Keratinocyte (primary cell): ENCODE measurements at places on chromosomes 1 and 21.

- no peak for DNase-seq
These were observed 5.9 kb upstream of the BRWD1 start for GRCh38 chr21:39319251-39319756.

DNA sequence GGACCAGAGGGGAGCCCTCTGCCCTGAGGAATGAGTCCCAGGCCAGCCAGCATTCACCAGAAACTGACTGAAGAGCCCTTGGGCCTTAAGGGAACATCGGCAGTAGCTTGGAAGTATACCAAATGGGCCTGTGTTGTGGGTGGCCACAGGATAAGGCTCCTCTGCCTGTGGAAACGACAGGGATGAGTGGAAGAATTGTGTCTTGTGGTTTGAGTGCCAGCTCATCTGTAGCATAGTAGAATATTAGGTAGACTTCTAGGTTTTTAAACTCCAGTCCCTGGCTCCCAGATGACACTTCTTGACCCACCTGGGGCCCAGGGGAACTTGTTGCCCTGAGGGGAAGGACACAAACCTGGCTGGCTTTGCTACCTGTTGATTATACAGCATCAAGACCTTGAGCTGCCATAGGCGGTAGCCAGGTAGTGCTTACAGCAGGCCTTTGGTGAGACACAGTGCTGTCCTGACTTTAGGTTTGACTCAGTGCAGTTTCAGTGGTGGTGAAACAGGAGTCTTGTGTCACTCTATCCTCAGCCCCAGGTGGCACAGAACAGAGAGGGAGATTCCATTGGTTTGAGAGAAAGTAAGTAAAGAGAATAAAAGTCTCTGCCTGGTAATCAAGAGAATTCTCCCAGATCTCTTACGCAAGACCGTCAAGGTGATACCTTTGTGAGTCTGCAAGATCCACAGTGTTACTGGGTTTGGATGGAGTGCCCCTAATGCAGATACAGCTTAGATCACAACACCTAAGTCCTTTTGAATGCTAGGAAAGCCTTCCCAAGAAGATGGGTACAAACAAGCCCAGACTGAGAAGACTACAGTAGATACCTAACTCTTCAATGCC is 50.2 kb downstream of the RABGAP1L start:
- no peak for DNase-seq

GRCh38 chr1:243549791-243550190 is 293.9 kb downstream of the SDCCAG8 start:
- DNase-seq: no peak

DNA sequence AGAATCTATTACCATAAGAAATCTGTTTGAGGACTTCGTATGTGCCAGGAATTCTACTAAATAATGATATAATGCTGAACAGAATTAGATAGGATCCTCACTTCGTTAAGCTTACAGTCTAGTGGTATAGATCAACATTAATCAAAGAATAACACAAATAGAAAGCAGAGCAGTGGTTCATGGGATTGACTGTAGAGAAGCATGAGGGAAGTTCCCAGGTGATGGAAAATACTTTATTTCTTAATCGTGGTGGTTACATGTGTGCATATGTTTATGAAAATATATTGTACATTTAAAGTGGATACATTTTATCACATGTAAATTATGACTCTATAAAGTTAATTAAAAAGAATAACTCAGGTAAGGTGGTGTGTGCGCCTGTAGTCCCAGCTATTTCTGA is 110.5 kb downstream of the OSBPL9 start:
- no peak for DNase-seq

- no peak for DNase-seq
These were observed 63.9 kb downstream of the MAP3K7CL start for GRCh38 chr21:29194342-29194741.

DNA sequence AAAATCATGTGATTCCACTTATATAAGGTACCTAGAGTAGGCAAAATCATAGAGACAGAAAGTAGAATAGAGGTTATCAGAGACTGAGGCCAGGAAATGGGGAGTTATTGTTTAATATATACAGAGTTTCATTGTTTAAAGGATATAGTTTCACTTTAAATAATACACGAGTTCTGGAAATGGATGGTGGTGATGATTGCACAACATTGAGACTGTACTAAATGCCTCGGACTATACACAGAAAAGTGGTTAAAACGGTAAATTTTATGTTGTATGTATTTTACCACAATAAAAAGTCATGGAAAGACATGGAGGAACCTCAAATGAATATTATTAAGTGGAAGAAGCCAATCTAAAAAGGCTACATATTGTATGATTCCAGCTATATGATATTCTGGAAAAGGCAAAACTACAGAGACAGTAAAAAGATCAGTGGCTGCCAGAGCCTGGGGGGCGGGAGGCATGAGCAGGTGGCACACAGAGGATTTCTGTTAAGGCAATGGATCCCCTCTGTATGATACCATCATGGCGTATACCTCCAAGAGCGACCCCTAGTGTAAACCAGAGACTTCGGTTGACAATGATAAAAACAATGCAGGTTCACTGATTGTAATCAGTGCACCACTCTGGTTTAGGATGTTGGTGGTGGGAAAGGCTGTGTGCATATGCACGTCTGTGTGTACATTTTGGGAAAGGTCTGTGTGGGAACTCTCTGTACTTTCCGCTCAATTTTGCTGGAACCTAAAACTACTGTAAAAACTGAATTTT is 7.5 kb downstream of the C1orf198 start:
- no peak for DNase-seq

DNA sequence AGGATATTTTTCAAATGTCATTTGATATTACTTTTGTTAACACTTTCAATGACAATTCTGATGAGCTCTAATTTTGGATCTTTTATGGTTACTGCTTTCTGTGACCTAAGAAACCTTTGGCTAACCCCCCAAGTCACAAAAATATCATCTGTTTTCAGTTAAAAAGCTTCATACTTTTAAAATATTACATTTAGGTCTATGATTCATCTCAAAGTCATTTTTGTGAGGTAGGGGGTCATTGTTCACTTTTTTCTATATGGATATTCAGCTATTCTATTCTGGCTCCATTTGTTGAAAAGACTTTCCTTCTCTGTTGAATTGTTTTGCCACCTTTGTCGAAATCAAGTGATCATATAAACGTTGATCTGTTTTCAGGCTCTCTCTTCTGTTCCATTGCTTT is 44.8 kb downstream of the UCHL5 start:
- no peak for DNase-seq

GRCh38 chr1:248906753-248907661 is 972 bp downstream of the PGBD2 start:
- DNase-seq: no peak

DNA sequence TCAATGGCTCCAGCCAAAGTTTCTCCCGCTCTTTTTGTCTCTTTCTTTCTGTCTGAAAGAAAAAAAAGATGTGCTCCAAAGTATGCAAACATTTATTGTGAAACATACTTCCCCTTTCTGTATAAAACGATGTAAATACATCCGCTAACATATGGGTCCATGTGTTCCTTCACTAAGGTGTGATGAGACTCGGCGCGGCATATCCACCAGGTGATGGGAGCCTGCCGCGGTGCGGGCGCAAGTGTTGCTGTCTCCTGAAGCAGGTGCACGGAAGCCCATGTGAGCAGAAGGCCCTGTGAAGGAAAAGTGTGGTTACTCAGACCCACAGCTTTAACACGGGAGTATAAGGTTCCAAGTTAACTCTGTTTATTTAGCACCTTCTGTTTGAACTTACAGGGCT is 466.6 kb upstream of the C1orf87 start:
- DNase-seq: no peak

DNA sequence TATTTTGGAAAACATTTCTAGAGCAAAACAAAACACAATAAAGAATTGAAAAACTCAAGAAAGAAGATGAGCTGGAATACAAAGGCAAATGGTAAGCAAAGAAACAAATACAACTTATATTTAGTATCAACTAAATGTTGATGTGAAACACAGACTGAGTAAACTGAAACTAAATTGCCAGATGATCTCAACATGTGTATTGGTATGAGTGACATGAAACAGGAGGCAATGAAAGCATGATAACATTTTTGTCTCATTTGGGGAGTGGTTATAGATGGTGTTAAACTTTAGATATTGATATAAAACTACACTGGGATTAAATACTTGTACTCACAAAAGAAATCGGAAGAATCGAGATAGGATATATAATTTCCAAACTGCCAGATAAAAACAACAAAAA is 805.6 kb upstream of the CXADR start:
- no peak for DNase-seq

DNA sequence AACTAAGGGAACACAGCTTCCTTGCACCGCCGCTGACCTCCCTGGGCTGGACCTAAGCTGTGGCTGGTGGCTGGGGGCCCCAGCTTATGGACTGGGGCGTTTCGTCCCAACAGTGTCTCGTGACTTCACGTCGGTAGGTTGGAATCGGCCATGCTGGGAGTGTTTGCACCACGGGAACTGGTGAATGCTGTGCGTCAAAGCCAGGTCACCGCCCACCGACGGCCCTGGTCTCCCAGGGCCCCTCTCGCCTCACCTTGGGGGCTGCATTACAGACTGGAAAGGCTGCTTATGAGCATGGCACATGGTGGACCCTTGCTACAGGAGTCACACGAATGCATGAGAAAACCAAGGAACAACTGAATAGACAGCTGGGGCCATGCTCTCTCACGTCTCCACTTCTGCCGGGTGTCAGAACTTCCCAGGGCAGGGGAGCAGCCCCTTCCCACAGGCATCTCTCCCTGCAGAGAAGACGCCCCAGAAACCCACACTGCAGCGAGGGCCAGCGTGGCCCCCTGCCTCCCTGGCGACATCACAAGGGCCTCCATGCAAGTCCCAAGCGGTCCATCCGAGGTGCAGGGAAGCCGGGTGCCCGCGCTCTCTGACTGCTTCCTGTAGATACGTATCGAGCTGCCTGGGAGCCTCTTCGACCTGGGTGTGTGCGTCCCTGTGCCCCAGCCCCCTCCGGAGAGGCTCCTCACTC is 81.7 kb downstream of the SIK1 start:
- no peak for DNase-seq

DNA sequence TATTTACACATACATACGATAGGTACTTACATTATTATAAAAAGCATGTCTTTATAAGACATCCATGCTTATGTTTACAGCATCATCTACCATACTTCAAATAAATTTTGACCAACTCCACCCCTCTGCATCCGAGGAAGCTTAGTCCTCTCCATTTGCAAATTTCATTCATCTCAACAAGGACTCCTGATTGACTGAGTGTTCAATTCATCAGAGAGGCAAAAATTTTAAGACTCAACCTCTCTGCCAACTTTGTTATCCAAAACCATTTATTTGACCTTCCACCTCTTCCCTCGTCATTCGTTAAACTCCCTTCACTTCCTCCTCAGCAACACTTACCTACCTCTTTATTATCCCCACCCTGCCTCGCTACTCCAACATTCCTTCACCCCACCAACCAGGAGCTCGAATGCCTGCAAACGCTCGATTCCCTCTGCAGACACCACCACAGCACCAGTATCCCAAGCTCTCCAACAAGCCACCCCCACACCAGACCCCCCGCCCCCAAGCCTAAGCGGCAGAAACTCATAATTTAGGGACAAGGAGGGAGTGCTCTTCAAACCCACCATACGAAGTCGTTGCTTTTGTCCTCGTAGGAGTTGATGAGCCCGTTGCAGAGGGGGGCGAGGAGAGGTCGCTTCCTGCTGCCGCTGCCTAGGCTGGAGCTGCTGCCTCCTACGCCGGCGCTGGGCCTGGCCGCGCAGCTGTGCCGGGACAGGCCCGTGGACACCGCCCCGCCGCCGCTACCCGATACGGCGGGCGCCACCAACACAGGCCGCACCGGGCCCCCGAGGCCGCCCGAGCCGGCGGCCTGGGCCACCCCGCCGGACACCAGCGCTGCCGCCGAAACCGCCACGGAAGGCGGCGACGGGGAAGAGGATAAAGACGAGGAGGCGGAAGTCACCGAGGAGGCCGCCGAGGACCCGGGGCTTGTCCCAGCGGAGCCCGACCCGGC is 803 bp downstream of the COP1 start:
- no peak for DNase-seq

GRCh38 chr1:152539901-152540300 is 25.6 kb downstream of the CRCT1 start:
- DNase-seq: no peak

DNA sequence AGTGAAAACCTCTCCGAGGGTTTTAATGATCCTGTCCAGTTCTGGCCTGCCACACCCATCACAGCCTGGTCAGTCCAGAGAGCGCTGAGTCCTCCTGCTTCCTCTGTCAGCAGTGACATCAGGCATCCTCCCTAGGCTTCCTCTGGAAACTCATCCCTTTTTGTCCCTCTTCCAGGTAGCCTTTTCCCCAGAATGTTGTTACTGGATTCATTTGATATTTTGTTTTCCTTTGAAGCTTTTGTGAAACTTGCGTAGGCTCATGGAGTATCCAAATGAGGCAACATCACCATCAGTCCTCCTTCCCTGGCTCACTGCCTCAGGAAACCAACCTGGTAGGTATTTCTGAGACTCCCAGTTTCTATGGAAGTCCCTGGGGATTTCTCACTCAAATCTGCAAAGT is 27.0 kb upstream of the IGSF3 start:
- no peak for DNase-seq

DNA sequence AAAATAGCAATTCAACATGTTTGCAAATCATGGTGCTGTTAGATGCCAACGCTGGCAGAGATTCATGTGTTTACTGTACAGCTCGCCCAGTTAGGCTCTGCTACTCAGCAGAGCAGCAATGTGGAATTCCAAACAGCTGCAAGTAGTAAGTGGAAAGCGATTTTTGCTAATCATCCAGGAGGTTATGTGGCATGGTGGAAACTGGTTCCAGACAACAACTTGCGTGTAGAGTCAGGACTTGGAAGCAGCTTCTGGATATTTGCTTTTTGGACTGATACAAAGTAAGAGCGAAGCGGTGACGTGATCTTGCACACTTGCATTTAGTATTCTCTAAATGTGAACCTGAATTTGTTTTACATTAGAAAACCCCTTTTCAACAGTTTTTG is 27.1 kb upstream of the HHAT start:
- no peak for DNase-seq

DNA sequence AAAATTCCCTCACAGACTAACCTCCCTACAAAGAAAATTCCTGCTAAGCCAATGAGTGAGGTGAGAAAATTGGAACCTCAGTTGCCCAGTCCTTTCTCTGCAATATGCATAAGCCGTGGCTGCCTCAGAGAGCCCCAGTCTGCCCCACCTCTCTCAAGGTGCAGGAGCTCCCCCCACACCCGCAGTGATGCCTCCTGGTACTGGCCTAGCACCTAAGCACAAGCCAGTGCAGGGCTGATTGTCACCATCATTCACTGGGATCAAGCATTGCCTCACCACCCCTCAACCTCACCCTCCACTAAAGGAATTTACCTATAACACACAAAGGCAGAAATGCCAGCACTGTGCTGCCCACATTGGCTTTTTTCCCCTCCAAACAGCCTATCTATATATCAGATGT is 56.9 kb downstream of the CD34 start:
- DNase-seq: no peak

GRCh38 chr1:85375493-85375892 is 89.5 kb downstream of the DDAH1 start:
- DNase-seq: no peak
